Effector memory CD8-positive, alpha-beta T cell (primary cell): ENCODE measurements at places on chromosomes 1 and 21.

DNA sequence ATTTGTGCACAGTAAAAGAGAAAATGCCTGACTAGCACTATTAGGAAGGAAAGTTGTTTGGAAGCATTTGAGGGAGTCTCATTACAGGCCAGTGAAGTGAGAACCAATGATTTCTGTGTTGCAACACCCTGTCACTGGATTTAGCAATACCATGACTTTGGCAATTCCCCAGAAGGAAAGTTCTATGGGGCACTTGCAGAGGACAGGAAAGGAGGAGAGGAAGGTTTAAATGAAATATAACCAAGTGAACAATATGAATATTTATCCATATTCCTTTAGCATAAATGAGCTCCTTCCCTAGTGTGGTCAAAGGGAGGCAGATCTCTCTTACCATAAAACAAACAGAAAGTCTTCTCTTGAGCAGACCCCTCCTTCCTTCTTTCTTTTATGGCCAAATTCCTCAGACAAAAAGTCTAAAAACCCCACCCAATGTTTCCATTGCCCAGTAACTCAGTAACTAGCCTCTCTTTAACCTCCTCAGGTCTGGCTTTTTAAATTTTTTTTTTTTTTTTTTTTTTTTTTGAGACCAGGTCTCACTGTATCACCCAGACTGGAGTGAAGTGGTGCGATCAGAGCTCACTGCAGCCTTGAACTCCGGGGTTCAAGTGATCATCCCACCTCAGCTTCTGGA lies 5.5 kb downstream of the TLR5 start:
- no peak for DNase-seq

DNA sequence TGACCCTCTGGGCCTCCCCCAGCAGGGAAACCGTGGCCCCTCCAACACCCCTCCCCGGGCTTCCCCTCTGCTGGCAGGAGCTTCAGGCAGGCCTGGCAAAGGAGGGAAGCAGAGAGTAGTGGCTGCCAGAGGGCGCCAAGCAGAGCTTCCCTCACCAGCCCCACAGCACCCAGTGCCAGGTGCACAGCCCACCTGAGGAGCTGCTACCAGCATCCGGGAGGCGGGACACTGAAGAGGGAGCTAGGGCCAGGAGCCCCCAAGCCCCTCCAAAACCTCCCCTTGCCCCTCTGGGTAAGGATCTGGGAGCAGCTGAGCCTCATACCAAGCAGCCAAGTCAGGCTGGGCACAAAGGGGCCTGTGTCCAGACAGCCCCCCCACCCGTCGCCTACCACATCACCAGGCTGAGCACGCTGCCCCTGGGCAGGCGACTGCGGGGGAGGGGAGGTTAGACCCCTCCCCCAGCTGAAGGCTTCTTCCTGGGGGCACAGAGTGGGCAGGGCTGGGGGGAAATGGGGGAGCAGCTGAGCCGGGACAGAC lies 19.6 kb downstream of the CCDC24 start:
- no peak for DNase-seq

GRCh38 chr1:116352349-116352813 lies 20.7 kb upstream of the ATP1A1 start:
- DNase-seq = no peak

DNA sequence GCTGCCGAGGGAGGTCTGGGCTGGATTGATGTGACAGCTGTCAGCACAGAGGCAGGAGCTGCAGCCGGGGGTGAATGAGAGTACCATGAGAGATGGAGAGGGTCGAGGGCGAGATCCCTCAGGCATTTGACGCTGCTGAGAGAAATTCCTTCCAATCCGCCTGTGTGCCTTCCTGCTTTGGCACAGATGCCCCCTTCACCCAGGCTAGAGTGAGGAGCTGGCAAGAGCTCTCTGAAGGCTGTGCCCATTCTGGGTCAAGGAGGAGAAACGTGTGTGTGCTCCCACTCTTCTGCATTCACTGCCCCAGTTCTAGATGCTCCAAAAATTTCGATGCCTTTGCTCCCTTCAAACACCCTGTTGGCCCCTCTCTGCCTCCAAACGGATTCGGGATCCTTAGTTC lies 4.8 kb downstream of the ARTN start:
- no peak for DNase-seq

- no peak for DNase-seq
Measured at GRCh38 chr1:52850951-52851350, 8.4 kb downstream of the ZYG11A start.

- no peak for DNase-seq
Measured at GRCh38 chr1:223667484-223668182, 2.1 kb upstream of the CAPN8 start.

- no peak for DNase-seq
Measured at GRCh38 chr1:214401666-214402065, 120.7 kb downstream of the SMYD2 start.

DNA sequence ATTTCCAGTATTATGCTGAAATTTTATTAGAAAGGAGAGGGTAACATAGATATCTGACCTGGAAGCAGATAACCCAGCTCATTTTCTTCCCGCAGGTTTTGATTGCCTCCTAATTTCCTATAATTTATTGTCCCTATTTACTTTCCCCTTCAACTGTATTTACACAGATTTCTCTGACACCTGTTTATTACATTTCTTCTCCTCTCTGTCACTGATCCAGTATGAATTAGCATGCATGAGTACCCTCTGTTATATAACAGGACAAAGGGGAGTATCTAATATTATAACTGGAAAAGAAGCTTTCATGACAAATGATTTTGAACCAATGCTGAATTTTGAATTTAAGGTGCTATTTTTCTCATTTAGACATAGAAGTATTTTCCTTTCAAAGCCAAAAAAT lies 37.4 kb downstream of the DENND1B start:
- DNase-seq = no peak

- DNase-seq = no peak
Measured at GRCh38 chr1:233368789-233369130, 41.2 kb downstream of the MAP3K21 start.

GRCh38 chr1:13593511-13594131 lies 10.0 kb downstream of the PDPN start:
- DNase-seq = no peak

GRCh38 chr1:172425339-172425738 lies 4.9 kb downstream of the C1orf105 start:
- no peak for DNase-seq

- DNase-seq = no peak
Measured at GRCh38 chr1:81032374-81032773, 768.4 kb upstream of the ADGRL2 start.

GRCh38 chr1:162421258-162422164 lies 9.6 kb upstream of the SH2D1B start:
- no peak for DNase-seq

- DNase-seq = no peak
Measured at GRCh38 chr1:3221112-3222041, 152.4 kb downstream of the PRDM16 start.

GRCh38 chr1:12501661-12502060 lies 116.3 kb downstream of the DHRS3 start:
- no peak for DNase-seq

GRCh38 chr1:186187601-186188000 lies 187.5 kb downstream of the TPR start:
- no peak for DNase-seq

- DNase-seq = no peak
Measured at GRCh38 chr21:38082936-38083485, 166.8 kb upstream of the KCNJ6 start.

DNA sequence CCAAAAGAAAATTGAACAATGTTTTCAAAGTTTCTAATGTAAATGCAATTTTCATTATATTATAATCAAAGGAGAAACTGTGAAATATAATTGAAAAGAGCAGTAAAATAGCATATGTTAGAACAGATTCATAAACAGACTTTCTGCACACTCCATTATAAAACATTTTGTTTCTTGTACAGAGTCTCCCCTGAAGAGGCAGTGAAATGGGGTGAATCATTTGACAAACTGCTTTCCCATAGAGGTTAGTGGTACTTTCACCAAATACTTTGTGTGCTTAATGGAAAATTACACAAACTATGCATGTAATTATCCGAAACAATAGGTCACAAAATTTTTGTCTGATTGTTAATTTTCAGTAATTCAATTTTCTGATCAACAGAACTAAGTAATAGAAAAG lies 1.9 kb downstream of the RGS18 start:
- no peak for DNase-seq

- DNase-seq = no peak
Measured at GRCh38 chr1:82441402-82441801, 640.7 kb downstream of the ADGRL2 start.

GRCh38 chr1:178036090-178036489 lies 57.8 kb upstream of the RASAL2 start:
- DNase-seq = no peak
